Epithelial cell of esophagus (primary cell): ENCODE measurements at places on chromosomes 16 and 17.

DNA sequence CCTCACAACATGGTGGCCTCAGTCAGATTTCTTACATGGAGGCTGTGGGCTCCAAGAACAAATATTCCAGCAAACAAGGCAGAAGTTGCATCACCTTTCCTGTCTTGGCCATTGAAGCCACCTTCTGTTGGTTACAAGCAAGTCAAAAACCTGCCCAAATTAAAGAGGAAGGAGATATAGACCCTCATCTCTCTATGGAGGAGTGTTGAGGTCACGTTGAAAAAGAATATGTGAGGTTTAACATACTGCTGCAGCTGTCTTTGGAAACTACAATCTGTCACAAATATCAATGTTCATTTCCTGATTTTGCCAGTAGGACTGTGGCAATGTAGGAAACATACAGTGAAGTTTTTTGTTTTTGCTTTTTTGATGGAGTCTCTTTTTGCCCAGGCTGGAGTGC is 211.4 kb downstream of the COPRS start:
- no peak for DNase-seq

- no peak for DNase-seq
These were observed 26.4 kb upstream of the ARL4D start for GRCh38 chr17:43372273-43372911.

GRCh38 chr16:81096715-81097208 is 567 bp upstream of the GCSH start:
- DNase-seq: no peak

GRCh38 chr16:29912087-29912486 is 11.8 kb downstream of the ASPHD1 start:
- no peak for DNase-seq

DNA sequence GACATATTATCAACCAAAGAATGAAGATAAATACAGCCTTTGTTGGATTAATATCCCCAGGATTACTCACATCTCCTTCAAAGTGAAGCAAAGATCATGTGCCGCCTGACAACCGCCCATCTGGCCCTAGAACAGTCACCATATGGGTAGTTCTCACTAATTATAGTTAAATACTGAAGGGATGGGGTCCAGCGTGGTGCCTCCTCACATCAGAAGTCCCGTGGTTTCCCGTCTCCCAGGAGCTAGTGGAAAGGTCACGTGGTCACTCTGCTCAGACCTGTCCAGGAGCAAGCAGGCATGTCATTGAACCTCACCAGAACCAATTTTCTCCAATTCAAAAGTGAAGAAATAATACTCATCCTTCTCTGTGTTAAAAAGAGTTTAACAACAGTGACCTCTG is 434.5 kb downstream of the SHISA9 start:
- DNase-seq: no peak

GRCh38 chr17:13995856-13996271 is 73.4 kb upstream of the COX10 start:
- DNase-seq: no peak
